Breast epithelium (tissue), 4 donors: ENCODE measurements at places on chromosomes 2 and 18.

- DNase-seq: no peak
These were observed 20.1 kb upstream of the YES1 start for GRCh38 chr18:832085-832681.

DNA sequence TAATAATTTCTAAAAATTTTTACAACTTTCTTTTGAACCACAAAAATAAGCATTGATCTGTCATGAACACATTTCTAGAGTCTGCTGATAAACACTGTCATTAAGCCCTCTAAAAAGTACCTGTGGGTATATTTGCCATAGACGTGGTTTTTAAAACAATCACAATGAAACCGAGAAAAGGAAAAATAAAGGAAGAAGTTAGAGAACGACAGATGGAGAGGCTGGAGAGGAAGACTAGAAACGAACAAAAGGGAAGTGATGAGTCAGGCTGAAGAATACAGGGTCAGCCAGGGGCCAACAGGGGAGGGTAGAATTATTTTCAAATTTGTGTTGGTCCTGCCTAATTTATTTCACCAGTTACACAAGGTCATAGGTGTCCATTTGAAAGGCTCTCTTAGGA, 62.0 kb downstream of the MYL12B start:
- no peak for DNase-seq

- no peak for DNase-seq
These were observed 11.2 kb downstream of the ACOXL start for GRCh38 chr2:110743600-110743999.

DNA sequence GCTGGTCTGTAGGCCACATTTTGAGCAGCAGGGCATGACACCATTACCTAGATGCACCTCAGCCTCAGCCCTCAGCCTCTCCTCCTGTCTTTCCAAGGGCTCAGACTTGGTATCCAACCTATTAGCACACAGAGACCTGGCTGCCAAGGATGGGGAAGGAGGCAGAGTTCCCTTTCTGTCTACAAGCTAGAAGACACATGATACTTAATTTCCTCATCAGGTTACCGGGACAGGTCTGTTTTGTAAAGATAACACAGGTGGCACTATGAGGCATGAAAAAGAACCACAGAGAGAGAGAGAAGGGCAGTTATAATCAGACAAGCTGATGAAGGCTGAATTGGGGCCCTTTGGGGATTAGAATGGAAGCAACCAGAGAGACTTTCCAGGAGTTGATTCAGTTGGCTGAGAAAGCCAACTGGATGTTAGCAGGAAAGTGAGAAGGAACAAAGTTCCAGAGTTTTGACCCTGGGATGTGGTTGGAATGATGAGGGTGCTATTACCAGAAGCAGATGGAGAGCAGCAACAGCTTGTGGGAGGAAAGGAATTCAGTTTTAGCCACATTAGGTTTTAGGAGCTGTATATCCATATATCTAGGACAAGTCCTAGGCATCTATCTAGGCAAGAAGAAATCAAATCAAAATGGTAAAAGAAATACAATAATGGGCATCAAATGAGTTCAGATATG, 46.0 kb upstream of the RMND5A start:
- no peak for DNase-seq

DNA sequence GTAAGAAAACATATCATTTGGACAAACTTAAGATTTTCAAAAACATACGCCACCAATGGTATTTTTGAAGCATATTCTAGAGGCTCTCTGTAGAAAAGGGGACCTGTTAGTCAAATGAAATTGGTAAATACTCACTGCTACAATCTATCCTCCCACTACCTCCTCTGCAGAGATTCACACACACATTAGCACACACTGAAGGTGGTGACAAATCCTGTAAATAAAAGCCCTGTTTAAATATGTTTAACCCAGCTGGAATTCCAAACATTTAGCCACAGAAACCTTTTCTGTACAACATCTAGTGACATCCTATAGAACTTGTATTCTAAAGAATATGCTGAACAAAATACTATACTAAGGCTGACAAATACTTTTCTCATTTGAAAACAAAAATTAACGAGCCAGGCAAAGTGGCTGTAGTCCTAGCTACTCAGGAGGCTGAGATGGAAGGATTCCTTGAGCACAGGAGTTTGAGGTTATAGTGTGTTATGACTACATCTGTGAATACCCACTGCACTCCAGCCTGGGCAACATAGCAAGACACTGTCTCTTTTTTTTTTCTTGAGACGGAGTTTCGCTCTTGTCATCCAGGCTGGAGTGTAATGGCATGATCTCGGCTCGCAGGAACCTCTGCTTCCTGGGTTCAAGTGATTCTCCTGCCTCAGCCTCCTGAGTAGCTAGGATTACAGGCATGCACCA, 25.9 kb downstream of the ALS2 start:
- no peak for DNase-seq

DNA sequence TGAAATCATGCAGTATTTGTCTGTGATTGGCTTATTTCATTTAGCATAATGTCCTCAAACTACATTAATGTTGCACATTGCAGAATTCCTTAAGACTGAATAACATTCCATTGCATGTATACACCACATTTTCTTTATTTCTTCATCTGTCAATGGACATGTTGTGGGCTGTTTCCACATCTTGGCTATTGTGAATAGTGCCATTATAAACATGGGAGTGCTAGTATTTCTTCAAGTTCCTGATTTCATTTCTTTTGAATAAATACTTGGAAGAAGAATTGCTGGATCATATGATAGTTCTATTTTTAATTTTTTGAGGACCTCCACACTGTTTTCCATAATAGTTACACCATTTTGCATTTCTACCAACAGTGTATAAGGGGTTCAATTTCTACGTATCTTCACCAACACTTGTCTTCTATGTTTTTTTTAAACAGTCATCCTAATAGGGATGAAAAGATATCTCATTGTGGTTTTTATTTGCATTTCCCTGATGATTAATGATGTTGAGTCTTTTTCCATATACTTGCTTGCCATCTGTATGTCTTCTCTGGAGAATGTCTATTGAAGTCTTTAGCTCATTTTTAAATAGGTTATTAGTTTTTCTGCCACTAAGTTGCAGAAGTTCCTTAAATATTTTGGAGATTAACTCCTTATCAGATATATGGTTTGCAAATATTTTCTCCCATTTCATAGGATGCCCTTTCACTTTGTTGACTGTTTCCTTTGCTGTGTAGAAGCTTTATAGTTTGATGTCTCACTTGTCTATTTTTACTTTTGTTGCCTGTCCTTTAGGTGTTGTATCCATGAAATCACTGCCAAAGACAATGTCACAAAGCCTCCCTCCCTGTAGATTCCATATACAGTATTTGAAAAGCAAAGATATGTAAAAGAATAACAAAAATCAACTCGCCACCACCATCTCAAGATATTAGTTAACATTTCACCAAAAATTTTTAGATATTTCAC, 14.6 kb downstream of the FBXO11 start:
- no peak for DNase-seq
